HuH-7.5 (cell line): ENCODE measurements at places on chromosomes 3 and 15.

- DNase-seq: no peak
Observed at GRCh38 chr3:153547970-153548369, 385.9 kb downstream of the RAP2B start.

DNA sequence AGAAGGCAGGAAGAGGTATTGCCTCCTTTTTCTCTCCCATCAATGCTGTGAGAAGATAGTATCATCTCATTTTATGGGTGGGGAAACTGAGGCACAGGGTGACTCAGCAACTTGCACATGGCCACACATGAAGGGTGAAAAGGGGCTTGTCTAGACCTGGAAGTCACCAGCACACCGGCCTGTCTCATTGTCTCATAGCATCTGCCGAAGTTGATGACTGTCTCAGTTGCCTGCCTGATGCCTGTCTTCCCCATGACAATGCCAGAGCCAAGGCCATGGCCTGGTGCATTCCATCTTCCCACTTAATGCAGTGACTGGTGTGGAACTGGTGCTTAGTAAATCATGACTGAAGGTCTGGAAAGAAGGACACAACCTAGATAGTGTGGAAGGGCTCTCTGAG, 27.9 kb upstream of the PRR23E start:
- DNase-seq: no peak

- no peak for DNase-seq
Observed at GRCh38 chr15:36175741-36176291, 403.6 kb upstream of the CDIN1 start.

DNA sequence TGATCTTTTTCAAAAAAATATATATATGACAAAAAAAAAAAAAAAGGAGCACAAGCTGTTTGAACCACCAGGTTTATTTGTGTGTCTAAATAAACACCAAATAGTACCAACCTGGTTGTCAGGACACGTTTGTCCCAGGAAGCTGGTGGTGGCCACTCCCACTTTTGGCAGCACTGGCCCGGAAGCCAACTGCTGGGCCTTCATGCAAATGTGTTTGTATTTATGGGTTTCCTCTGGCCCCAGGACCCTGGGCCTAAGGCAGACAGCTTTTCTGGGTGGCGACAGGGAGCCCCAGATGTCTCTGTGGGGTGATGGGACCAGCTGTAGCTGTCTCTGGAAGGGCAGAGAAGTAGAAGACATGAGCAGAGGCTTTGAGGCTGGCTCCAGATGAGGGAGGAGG, 31.6 kb downstream of the PRKCD start:
- no peak for DNase-seq

- no peak for DNase-seq
Observed at GRCh38 chr3:52146189-52146588, 8.0 kb downstream of the POC1A start.

- DNase-seq: no peak
Observed at GRCh38 chr15:35458176-35458856, 87.6 kb downstream of the DPH6 start.

GRCh38 chr3:122184591-122184929, 1.1 kb downstream of the CASR start:
- DNase-seq: no peak

- DNase-seq: no peak
Observed at GRCh38 chr3:177932750-177933660, 603.2 kb upstream of the KCNMB2 start.

- no peak for DNase-seq
Observed at GRCh38 chr3:161275919-161276318, 54.8 kb downstream of the NMD3 start.

DNA sequence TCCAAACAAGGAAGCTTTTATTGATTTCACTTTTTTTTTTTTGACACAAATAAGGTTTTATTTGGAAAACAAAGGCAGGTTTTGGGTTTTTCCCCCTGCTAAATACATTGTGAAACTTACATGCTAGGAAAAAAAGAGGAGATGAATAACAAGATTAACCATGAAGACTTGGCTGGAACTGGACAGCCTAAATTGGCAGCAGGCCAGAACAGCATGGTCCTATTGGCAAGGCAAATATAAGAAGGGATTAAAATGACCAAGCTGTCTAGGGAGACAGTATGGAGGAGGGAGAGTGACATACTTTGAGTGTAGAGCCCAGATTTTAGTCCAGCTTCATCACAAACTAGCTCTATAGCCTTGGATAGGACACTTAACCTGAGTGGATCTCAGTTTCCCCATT, 63.9 kb upstream of the BBX start:
- no peak for DNase-seq

- no peak for DNase-seq
Observed at GRCh38 chr3:3134750-3135448, 8.2 kb downstream of the TRNT1 start.

DNA sequence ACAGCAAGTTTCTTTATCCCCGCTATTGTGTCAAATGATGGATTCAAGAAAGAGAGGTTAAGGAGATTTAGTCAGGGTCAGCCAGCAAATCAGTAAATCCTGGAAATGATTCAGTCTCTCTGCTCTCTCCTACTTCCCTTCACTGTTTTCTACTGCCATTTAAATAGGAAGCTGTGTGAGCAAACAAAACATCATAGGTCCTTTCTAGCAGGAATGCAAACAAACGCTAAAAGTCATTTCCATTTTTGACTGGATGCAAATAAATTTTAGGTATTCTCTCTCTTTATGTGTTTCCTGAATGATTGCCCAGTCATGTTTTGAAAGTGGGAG, 299.4 kb upstream of the RORA start:
- no peak for DNase-seq

DNA sequence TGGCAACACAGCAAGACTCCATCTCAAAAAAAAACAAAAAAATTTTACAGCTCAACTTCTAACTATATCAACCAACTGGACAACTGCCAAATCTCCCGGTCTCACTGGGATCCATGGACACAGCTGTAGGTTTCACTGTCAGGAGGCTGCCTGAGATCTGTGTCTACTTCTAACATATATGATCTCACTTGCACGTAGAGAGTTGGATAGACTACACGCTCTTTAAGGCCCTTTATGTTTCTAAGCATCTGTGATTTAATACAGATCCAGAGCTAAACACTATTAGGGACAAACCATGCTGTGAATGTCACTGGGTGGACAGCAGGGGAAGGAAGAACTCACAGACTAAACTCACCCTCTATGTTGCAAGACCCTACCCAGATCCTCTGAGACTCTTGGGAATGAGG, 13.0 kb upstream of the APOD start:
- no peak for DNase-seq

GRCh38 chr3:121594850-121595249, 1.7 kb downstream of the FBXO40 start:
- DNase-seq: no peak

GRCh38 chr3:76991165-76991564, 48.7 kb upstream of the ROBO2 start:
- DNase-seq: no peak

GRCh38 chr3:20096135-20096685, 56.0 kb downstream of the KAT2B start:
- no peak for DNase-seq

- no peak for DNase-seq
Observed at GRCh38 chr3:104526901-104527401, 839.8 kb upstream of the ALCAM start.

- DNase-seq: peak; percentile 42
Observed at GRCh38 chr15:90300988-90301706, 35.7 kb downstream of the NGRN start.

GRCh38 chr3:53890726-53891475, 758 bp downstream of the SELENOK start:
- no peak for DNase-seq

DNA sequence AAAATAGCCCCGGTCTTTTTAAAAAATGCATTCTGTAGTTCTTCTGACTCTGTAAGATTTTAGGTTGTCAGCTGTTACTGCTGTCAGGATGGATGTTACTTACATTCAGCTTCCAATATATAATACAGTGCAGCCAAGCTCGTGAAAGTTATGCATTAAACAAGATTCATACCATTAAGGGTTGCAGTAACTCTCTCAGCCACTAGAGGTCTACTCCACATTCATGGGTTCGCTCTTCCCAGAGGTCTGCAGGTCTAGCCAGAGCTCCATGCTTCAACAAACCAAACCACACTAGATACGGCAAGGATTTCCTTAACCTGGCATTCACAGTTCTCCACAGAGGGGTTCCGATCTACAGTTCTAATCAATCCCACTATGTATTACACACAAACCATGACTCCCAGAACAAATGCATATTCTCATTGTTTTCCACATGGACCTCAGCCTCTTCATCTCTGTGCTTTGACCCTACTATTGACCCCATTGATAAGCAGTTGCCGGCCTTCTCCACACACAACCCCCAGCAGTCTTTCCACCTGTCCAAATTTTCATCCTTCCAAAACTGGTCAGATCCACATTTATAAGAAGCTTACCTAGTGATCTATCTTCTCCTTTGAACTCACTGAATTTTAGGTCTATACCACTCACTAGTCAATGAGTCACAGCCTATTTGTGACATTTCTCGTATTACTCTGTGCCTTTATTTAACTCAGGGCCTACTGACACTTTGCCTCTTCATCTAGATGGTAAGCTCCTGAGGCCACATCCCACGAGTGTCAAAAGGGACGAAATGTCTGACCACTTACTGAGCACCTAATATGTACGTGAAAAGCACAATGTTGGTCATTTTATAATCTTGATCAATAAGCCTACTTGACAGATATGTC, 33.7 kb downstream of the RORA start:
- peak; percentile 13 for DNase-seq

DNA sequence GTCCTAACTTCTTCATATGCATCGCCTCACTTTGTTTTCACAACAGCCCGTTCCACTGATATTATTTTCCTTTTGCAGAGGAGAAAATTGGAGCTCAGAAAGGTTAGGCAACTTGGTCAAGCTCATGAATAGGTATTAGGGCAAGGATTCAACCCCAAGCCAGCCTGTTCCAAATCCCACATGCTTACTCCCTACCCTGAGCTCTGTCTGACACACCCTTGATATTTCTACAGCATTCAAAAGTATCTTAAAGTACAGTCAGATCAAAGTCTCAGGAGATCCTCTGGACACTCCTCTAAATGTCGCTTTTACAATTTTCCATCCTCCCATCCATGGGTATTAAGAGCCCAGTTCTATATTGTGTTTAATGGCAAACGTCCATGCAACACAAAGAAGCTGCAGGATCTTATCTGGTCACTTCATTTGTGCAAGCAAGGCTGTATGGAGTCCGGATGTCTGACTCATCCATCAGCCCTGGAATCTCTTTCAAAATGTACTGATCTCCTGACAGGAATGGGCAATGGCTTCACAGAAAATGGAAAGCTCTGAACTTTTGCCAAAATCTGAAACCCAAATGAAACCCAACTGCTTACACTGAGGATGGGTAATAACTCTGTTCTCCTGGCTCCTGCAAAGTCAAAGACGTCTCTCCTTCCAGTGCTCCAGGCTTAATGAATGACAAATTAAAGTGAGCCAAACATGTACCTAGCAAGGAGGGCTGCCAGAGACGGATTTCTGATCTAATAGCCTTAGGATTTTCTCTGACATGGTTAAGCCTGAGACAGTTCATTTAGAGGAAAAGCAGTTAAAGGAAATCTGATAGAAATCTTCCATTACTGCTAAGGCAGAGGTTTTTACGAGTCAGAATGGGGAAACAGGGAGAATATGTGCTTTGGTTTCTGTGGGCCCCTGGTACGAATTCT, 230.9 kb upstream of the RORA start:
- no peak for DNase-seq
